Endothelial cell of umbilical vein (primary cell): ENCODE measurements at places on chromosomes 6 and 20. TPM values are rescaled to one million over a fixed set of nuclear protein-coding genes. Genes with fewer than 3 reads are reported as not detected.
A peak's percentile ranks its signal among the peaks of the same experiment; 100 is the strongest.

GRCh38 chr6:132797951-132798868 lies at the start of gene SLC18B1:
SLC18B1 (minus strand) TSS chr6:132798637; CDS start chr6:132798456, 181 bp downstream.
- DNase-seq, result peak; percentile 60

- no peak for DNase-seq
Observed at GRCh38 chr6:111517965-111518364, 34.9 kb upstream of the REV3L start.

- DNase-seq, result no peak
Observed at GRCh38 chr6:1709234-1709641, 99.5 kb downstream of the FOXC1 start.

DNA sequence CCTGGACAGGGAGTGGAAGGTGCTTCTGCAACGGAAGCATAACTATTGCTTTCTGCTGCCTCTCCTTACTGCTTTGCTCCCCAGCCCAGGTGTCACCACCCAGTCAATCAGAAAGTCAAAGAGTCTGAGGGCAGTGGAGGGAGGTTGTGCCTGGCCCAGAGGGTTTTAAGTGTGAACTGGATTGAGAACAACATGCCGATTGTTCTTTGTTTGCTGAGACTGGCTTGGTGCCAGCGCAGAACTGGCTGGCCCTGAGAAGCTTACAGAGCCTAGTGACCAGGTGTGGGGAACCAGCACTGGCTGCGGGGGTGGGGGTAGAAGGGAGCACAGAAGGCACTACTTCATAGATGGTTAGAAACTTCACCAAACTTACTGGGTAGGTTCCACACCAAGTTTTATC lies 31.1 kb upstream of the ENPP4 start:
- DNase-seq, result peak; percentile 29

DNA sequence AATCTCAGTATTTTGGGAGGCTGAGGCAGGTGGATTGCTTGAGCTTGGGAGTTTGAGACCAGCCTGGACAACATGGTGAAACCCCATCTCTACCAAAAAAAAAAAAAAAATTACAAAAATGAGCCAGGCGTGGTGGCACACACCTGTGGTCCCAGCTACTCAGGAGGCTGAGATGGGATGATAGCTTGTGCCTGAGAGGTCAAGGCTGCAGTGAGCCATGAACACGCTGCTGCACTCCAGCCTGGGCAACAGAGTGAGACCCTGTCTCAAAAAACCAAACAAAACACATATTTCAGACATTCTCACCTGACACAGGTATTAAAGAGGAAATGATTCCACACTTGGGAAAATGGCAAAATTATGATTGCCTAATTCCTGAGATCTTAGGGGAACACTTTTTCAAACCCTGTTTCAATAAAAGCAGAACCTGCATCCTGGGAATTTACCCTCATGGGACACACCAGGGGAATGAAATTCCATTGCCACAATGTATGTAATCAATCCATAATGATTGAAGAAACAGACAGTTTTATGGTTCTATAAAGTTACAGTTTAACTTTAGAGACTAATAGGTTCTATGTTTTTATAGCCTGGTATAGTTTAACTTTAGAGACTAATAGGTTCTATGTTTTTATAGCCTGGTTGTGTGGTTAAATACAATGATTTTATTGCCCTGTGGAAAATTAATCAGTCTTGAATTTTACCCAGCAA lies 29.6 kb upstream of the DNAAF9 start:
- no peak for DNase-seq

DNA sequence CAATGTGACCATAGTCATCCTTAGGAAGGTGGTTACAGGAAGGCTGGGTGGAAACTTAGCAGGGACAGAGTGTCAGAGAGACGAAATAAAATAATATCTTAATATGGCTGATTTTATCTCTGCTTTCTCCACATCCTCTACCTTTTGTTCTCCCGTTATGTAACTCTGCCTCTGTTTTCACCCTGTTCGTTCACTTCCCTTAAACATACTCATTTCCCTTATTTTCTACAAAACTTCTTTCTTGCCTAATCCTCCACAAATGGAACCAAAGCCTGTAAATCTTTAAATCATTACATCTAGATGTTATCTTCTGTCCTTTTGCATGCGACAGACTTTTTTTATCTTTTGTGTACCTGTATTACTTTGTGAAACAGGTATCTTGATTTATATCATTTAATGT lies 23.3 kb upstream of the CRIP3 start:
- DNase-seq, result no peak

The ENPP4 gene
- total RNA-seq, result 3.9 and 4.5 TPM in 2 replicates

The FAM162B gene
- total RNA-seq, result not detected in 2 replicates

The HLA-DRB5 gene
- not detected in 2 replicates for total RNA-seq
